ENCODE measurements at places on chromosomes 12 and 14.
A peak's percentile ranks its signal among the peaks of the same experiment; 100 is the strongest.

DNA sequence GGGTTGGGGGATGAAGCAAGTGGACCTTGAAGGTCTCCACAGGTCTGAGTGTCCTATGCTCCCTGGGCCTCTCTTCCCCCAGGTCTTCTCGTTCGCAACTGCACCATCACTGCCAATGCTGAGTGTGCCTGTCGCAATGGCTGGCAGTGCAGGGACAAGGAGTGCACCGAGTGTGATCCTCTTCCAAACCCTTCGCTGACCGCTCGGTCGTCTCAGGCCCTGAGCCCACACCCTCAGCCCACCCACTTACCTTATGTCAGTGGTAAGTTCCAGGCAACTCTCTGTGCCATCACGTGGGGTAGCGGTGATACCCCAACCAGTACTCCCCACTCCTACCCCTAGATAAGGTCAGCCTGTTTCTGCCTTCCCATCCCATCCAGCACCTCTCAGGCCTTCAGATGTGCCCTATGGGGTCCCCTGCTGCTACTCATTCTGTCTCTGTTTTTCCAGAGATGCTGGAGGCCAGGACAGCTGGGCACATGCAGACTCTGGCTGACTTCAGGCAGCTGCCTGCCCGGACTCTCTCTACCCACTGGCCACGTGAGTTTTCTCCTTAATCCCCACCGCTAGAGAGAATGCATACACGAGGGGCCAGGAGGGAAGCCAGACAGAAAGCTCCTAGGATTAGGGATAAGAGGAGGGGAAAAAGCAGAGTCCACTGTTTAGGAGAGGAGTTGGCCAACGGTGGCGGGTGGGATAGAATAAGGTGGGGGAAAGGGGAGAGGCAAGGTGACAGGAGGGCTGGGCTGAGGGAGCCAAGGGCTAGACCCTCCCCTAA lies 1.6 kb upstream of the TAPBPL start:
- DNase-seq = no peak

DNA sequence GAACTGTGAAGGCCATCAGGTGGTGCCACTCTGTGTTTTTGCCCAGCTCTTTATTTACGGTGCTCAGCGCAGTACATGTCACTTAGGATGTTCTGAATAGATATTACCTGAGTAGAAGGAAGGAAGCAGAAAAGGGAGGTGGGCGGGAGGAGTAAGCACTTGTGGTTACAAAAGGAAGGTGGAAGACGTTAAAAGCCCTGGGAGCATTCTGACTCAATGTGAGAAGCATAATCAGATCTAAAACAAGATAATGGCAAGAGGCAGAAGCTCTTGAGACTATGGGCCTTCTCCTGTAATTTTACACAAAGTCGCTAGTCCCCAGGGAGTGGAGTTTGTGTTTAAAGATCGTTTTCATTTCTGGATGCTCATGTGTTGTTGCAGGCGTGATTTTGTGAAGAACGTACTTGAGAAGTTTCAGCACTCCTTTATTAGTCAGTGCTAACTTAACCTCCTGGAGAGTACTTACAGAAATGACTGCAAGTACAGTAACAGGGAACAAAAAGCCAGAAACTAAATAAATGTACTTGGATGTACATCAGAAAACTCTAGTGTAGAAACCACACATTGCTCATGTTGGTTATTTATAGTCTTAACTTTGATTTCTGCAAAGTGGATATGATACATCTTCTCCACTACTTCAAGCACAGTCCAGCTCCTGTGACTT lies 1523.5 kb downstream of the AACS start:
- no peak for DNase-seq

DNA sequence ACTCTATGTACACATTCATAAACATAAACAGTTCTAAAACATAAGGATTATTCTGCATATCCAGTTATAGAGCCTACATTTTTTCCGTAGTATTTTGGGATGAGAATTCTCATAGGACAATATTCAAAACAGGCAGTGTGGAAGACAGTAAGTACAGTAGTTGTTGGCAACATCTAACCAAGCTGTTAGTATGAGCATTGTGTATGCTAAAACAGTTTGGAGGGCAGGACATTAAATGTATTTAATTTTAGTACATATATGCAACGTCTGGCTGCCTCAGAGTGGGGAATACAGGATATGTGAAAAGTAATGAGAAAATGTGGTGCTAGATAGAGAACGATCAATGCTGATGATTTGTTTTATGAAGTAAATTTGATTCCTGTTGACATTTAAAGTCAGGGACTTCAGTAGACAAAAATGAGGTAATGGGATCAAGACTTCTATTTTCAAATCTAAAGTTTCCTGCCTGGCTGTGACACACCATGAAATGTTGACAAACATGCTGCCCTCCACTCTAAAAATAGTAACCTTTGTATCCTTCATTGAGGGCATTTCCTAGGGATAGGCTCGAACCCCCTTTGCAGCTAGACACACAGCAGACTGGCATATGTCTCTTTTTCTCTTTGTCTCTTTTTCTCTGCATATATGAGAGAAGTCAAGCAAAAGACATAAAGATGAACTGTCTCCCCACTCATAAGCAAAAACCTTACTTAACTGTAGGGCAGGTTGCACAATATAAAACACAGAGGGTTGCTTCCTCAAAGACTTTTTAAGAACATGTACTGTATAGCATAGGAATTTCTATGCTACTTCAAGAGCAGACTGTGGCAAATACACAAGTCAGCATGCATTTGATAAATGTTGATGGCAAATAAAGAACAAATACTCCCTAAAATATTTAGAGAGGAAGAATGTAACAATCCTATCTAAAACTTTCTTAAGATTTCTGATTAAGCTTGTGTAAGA lies 75.5 kb upstream of the GTF2A1 start:
- DNase-seq = no peak

GRCh38 chr12:73383584-73384222 lies 1111.5 kb downstream of the TRHDE start:
- DNase-seq = no peak

GRCh38 chr12:47078733-47079467 lies 521 bp upstream of the PCED1B start:
- peak; percentile 20 for DNase-seq

DNA sequence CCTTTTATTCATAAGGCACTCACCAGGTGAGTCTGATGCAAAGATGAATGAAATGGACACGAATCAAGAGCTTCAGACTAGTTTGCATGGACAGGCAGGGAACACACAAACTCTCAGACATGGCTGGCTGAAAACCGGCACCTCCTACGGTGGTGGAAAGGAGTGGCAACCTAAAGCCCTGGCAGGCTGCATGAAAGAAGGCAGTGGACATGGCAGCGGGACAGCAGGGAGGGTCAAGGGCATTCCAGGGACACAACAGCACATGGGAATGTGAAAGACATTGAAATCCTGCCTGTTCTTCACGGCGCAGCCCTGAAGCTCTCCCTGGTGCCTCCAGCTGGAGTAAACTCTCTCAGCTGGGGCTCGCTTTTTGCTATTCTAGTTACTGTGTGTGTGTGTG lies 16.6 kb upstream of the LRTM2 start:
- DNase-seq = no peak

DNA sequence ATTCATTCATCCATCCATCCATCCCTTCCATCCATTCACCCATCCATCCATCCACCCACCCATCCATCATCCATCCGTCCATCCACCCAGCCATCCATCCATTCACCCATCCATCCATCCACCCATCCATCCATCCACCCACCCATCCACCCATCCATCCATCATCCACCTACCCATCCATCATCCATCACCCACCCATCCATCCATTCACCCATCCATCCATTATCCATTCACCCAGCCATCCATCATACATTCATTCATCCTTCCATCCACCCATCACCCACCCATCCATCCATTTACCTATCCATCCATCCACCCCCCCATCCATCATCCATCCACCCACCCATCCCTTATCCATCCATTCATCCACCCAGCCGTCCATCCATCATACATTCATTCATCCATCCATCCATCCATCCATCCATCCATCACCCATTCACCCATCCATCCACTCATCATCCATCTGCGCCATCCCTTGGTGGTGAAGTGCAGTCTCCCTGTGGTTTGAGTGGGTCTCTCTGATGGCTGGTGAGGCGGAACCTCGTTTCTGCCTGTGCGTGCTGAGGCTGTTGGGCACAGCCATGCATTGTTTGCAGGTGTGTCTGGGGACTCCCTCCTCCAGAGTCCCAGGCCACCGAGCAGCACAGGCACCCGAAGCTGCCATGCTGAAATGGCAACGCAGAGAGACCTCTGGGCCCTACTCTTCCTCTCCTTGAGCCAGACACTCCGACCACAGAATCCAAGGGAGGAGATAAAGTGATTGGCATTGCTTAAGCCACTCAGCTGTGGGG lies 22.7 kb downstream of the NOC4L start:
- no peak for DNase-seq

GRCh38 chr12:121964813-121965643 lies 46.6 kb downstream of the CFAP251 start:
- DNase-seq = peak; percentile 91

DNA sequence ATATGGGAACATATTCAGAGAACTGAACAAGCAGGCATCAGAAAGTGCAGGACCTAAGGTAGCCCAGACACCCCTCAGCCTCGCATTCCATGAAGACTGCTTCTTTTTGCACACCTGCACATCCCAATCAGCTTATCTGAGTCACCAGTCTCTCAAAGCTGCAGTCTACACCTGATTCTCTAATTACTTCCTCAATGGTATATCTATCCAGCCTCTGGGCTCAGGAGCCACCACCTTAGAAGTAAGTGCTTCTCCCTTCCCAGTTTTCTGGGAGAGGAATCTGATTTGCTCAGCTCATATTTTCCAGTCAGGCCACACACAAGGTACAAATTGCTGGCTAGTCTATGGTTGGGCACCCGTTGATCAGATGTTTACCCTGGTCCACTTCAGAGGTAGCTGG lies 21.7 kb downstream of the TC2N start:
- DNase-seq = no peak

DNA sequence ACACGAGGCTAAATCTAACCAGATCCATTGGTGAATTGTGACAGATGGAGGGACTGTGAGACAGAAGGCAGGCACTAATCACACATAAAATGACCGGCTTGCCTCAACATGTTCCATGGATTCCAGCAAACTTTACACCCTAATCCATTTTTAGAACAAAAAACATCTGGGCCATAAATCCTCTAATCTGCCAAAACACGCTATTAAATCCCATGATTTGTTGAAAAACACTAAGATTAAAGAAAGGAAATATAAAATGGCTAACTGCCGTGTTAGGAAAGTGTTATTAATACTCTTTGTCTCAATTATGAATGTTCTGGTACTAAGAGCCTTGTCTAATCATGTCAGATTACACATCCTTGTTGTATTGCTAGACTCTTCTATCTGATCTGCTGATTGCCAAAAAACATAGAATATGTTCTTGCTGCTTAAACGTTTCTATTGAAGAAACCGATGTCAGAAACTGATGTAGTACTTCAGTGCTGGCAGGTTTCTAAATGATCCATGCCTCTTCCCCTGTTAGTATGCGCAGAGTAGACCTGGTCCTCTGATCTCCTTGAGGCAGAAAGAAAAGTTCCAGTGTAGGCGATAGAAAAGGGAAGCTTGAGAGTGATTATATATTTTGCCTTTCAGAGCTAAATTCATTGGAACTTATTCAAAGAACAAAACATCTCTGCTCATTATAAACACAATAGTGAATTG lies 384.9 kb downstream of the SOX5 start:
- no peak for DNase-seq

DNA sequence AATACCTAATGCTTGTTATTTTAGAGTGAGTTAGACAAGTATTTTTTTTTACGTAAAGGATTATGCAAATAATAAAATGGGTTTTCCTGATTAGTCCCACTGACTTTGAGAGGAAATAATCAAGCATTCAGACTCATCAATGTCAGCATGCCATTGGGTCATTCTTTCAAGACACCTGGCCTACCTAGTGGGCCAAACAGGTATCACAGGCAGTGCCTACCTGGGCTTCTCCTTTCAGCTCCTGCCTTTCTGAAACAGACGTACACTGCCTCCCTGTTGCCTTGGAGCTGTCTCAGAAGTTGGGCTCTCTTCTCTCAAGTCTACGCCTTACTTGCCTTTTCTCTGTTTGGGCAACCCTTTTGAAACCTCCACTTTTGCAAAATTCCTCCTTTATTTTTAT lies 545.6 kb downstream of the SNAPC1 start:
- no peak for DNase-seq

DNA sequence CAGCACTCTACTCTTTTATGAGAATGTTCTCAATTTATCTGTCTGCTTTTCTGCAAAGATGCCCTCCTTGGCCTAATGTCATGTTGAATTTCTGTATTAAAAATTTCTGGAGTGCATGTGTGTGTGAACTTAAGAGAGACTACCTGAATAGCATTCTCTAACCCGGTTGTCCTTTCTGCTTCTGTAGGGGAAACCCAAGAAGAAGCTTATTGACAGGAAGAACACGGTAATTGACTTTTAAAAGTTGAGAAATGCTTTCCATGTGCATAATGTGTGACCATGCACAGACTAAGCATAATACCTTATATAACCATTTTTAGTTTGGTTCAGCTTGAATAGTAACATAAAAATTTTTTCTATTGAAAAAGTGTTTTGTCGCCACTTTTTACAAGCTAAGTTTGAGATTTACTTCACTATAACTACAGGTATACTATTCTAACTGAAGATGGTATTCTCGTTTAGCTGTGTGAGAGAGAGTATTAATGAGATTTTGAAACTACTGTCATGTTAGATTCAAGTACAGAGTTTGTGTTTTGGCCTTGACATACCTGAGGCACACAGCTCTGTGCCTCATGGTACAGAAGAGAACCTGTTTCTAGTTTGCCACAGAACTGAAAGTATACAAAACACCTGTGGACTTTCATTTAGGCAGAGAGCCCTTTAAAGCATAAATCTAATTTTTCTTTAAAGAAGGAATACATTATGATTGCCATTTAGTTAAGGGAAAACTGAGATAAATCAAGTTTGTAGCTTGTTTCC lies 96.8 kb downstream of the TTLL5 start:
- no peak for DNase-seq

DNA sequence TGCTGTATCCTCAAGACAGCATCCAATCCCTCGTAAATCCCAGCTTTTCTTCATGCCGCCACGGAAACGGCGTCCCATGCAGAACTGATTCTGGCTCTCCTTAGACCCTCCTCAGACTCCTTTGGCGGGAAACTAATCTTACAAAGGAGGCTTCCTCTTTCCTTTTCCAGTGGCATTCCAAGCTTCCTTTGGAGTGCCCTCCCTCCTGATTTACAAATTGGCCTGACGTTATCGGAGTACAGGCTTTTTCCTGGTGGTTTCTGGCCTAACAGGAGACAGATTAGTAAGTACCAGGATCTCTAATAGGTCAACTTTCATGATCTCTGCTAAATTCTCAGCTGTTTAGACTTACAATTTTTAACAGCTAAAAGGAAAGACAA lies 1.3 kb upstream of the ZDHHC17 start:
- DNase-seq = no peak

DNA sequence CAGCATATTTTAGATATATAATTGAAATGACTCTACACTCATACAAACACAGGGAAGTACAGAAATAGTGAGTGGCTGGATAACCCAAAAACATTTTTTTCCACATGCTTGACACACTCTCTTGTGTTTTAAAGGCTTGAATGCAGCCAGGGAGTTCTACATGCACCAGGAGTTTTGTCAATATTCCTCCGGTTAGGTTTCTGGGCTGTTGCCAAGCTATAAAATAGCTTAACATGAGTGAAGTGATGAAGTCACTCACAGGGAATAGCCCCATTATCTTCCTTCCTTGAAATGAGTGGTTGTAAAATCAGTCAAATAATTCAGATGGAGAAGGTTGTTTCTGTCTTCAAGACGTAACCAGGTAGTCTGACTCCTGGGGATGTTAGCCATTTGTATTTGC lies 582.7 kb downstream of the SLC6A15 start:
- DNase-seq = no peak
